SJCRH30 (cell line): ENCODE measurements at places on chromosomes 7 and 10. TPM values are rescaled to one million over a fixed set of nuclear protein-coding genes. Genes with fewer than 3 reads are reported as not detected.
A peak's percentile ranks its signal among the peaks of the same experiment; 100 is the strongest.

DNA sequence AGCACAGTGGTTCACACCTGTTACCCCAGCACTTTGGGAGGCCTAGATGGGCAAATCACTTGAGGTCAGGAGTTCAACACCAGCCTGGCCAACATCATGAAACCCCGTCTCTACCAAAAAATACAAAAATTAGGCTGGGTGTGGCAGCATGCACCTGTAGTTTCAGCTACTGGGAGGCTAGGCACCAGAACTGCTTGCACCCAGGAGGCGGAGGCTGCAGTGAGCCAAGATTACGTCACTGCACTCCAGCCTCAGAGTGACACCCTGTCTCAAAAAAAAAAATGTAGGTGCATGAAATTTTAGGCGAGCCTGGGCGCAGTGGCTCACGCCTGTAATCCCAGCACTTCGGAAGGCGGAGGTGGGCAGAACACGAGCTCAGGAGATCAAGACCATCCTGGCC is 9.6 kb downstream of the BCL7B start:
- no peak for DNase-seq

DNA sequence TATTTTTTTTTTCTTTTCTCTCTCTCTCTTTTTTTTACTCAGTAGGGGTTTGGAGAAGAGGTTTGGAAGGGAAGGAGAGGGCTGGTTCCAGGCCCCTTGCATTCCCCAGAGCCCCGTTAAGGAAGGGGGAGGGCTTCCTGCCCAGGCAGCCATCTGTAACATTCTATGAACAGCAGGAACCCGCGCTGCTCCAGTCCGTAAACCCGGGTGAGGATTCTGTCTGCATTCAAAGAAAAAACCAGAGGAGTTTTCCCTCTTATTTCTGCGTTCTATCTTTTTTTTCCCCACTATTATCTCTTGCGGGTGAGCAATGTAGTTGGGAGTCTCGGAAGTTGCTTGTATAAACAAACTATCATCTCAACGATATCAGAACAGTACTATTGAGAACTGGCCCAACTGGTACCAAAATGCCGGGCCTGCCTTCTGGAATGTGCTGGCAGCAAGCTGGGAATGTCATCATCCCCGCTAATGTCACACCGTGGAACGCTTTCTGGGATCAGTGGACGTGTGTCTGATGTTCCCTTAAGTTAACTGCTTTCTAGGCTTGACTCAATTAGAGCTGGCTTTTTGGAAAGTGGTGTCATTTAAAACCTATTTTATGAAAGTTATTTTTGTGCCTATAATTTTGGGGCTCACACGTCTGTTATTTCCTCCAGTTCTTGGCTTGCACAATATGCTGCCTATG is 153.1 kb upstream of the MEOX2 start:
- DNase-seq: peak; percentile 70

DNA sequence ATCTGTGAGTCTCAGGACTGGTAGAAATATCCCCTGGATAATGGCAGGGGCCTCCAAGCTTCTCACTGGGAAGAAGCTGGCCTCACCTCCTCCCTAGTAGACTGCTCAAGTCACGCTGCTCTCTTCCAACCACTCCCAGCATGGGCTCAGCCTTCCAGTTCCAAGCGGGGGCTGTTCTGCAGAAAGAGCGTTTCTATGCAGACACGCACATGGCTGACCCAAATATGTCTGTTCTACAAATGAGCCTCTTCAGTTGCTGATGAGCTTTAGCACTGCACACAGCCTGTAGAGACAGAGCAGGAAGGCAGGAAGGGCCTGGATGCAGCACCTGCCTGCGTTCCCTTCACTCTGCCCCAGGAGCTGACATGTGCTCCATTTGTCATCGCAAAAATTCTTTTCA is 523.9 kb upstream of the MGMT start:
- no peak for DNase-seq

- DNase-seq: no peak
These were observed 197.6 kb upstream of the NFE2L3 start for GRCh38 chr7:25954395-25954794.

DNA sequence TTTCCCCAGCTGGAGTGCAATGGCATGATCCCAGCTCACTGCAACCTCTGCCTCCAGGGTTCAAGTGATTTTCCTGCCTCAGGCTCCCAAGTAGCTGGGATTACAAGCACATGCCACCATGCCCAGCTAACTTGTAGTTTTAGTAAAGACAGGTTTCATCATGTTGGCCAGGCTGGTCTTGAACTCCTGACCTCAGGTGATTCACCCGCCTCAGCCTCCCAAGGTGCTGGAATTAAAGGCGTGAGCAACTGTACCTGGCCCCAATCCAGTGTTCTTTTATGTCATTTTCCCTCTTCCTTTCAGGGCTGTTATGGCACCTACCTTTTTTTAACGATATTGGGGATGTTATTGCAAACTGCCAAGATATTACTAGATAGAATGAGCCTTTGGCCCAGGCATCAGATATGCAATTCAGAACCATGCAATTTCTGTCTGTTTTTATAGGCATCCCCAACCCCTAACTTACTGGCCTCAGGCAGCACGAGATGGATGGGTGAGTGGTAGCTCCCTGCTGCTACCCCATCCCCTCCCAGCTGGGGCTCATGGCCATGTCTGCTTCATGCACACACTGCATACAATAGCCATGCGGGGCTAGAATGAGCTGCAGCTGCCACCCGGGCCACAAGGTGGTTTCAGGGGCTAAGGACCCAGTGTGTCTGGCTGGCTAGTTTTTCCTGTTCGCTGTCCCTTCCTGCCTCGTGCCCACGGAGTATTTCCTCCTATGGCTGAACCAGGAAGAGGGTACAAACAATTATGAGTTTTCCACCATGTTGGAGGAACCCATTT is 1080.1 kb upstream of the SORCS1 start:
- DNase-seq: no peak

DNA sequence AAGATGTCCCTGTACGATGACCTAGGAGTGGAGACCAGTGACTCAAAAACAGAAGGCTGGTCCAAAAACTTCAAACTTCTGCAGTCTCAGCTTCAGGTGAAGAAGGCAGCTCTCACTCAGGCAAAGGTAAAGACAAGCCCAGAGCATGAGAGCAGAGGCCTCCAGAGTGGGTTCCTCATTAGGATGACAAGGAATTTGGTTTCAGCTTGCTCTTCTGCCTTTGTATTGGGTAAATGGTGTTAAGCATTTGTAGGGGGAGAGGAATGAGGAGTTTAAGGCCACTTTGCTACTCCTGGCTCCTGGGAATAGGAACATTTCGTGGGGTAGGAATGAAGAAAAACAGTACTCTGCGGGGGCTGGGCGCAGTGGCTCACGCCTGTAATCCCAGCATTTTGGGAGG is 8.2 kb downstream of the RBM17 start:
- DNase-seq: no peak

DNA sequence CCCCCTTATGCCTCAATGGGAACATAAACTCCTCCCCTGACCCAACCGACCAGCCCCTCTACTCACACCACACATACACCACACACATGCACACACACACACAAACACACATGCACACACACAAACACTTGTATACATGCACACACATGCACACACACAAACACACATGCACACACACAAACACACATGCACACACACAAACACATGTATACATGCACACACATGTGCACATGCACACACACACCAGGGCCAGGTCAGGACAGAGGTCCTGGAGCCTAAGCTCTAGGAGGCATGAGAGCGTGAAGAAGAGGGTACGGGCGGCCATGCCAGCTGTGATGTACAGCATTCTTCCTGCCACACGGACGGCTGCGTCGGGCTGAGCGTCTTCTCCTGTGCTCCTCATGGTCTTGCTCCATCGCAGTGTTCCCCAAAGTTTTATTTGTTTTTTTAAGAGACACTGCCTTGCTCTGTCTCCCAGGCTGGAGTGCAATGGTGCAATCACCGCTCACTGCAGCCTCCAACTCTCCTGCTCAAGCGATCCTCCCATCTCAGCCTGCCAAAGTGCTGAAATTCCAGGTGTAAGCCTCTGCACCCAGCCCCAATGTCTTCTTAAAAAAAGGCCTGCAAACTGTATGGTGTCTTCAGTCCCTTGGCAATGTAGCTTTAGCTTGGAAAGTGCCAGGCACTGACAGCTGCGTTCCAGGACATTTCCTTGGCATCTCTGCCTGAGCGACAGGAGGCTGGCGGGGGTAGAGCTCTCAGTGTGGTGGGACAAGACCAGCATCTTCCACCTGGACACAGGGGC is 38.8 kb upstream of the INPP5A start:
- no peak for DNase-seq

GRCh38 chr10:48607356-48608278 is 2.7 kb upstream of the ARHGAP22 start:
- no peak for DNase-seq

DNA sequence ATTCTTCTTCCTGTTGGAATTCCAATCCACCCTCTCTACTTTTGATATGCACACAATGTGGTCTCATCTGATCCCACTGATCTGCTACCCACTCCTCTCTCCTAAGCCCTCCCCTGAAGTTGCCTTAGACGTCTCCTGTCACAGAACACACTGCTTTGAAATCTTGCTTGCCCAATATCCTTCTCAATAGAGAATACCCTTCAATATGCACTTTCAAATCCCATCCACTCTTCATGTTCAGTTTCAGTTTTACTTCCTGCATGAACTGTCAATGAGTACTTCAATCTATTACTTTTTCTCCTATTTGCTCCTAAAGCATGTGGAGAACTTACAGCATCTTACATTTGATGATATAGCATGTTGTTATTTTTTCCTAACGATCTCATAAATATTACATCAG is 93.5 kb downstream of the UPF2 start:
- no peak for DNase-seq

- no peak for DNase-seq
These were observed 34.3 kb downstream of the DIP2C start for GRCh38 chr10:655184-655583.

DNA sequence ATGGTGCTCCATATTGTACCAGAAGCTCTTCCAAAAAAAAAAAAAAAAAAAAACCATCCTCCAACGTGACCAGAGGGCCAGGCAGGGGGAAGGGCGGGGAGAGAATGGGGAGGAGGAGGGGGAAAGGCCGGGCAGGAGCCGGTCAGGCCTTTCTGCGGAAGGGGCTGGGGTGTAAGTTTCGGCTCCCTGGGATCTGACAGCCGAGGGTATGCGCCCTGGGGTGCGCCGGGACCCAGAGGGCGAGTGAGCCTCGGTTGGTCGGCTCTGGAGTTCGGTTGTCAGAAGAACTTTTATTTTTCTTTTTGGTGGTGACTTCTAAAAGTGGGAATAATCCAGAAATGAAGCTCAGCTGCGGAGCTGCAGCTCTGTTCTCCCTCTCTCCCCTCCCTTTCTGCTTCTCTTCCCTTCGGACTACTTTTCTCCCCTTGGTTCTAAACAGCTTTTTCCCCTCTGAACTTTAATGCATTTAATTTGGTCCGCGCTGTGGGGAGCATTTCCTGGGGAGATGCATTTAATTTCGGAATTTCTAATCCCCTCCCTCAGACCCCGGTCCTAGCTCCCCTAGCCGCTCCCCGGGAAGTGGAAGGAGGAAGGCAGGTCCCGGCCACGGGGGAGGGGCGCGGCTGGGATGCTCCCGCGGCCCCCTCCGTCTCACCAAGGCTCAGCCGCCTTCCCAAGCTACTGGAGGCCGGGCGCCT is 3.9 kb upstream of the PAX2 start:
- peak; percentile 42 for DNase-seq

The HOXA2 gene
- 2.8 and 4.2 TPM in 2 replicates for total RNA-seq

The TRIL gene
- total RNA-seq: 9.4 and 9.5 TPM in 2 replicates

The ELFN1 gene
- total RNA-seq: 1.3 and 1.7 TPM in 2 replicates

The CCDC136 gene
- 11.8 and 16.5 TPM in 2 replicates for total RNA-seq

The SORCS1 gene
- total RNA-seq: 44.1 and 48.9 TPM in 2 replicates

The ZMYND11 gene
- total RNA-seq: 32.6 and 34.9 TPM in 2 replicates

The MMP21 gene
- 0.10 TPM in 1 of 2 replicates, not detected in the other for total RNA-seq
